ENCODE measurements at places on chromosomes 13 and 19.
A peak's percentile ranks its signal among the peaks of the same experiment; 100 is the strongest.

DNA sequence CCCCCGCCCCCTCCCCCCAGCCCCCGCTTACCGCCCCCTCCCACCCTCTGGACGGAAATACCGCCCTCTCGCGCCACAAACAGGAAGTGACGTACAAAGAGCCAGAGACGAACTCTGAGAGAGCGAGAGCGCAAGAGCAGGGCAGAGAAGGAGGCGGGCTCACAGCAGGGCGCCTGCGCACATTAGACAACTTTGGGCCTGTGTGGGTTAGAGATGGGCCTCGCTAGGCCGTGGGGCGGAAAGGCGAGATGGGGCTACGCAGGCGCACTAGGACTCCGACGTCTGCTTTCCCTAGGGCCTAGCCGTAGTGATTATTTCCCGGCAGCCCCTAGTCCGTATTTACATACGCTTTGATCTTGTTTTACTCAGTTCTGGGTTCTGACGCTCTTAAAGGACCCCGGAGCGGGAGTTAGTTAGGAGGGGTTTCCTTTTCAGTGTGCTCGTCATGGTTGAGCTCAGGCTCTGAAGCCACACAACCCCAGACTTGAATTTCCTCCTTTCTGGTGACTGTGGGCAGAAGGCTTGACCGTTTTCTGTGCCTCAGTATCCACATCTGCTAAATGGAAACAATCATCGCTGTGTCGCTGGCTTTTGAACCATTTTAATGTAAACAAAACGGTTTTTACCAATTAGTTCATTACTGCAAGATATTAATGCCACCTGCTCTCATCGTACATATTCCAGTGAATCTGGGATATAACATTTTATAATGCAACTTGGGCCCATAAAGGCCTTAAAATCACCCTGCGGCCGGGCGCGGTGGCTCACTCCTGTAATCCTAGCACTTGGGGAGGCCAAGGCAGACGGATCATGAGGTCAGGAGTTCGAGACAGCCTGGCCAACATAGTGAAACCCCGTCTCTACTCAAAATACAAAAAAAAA is 449 bp upstream of the AKT2 start:
- peak; percentile 81 for DNase-seq

DNA sequence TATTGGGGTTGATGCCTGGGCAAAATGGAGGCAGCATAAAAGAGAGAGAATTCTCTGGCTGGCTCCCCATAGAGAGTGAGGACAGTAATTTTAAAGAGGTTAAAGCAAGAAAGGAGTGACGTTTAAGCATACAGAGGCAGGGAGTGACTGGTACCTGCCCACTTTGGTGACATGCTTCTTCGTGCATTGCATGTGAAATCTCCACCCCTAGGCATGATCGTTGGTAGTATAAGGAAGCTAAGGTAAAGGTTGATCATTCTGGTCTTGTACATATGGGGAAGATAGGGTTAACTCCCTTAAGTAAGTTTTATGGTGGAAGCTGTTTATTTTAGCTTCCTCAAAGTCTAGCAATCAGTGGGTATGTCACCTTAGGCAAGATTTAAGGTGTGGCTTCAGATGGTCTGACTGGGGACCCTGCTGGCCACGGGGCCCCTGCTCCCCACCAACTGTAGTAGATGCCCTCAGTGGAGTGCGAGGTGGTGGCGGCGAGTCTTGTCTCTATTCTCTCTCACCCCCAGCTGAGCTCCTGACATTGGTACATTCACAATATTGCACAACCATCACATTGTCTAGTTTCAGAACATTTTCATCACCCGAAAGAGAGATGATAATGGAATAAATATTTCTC is 797.5 kb upstream of the SPRY2 start:
- no peak for DNase-seq

DNA sequence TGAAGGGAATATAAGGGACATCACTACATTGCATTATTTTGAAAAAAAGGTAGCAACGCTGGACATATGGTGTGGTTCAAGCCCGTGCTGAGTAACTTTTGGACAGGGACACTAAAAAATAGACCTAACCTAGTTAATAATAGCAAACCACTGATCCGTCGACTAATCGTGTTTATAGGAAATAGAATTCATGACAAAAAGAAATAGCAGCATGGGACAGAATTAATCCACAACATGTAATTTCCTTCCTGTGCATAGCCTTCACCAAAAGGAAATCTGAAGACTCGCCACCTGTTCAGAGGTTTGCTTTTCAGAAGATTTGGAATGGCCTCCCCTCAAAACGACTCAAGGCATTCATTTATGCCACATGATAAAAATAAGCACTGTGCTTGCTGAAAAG is 128.7 kb downstream of the FGF14 start:
- DNase-seq = no peak

- no peak for DNase-seq
Measured at GRCh38 chr19:4069331-4069959, 2.7 kb upstream of the ZBTB7A start.

GRCh38 chr19:34096020-34096915 is 76.0 kb upstream of the LSM14A start:
- peak; percentile 32 for DNase-seq

DNA sequence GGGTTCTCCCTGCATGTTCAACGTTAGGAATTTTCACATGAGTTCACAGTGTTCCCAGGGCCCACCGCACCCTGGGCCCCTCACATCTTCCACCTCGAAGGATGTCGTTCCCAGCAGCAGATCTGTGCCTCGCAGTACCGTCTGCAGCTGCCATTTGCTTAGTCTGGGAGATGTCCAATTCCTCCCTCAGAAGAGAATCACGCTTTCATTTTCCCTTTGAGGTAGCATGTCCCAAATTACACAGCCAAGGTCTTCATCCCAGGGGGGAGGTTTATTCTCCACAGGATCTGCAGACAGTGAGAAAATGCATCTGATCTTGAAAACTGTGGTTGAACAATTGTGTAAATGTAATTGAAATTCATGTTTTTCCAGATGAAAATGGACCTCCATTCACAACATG is 150.2 kb downstream of the DCT start:
- no peak for DNase-seq

GRCh38 chr19:46372901-46373490 is 26.1 kb downstream of the PPP5C start:
- DNase-seq = no peak

DNA sequence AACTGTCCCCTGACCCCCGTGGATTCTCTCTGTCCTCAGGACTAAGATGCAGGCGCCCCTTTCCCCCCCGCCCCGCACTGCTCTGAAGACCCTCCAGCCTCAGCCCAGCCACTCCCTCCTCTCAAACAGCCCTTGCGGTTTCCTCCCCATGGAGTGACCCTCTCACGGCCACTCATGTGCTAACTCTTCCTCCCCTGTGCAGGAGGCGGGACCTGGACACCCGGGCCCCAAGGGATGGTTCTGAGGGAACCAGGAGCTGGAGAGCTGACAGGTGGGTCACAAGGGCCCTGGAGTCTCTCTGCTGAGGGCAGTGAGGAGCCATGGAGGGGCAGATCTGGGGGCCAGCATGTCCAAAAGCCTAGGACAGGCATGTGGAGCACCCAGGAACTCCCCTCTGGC is 1.9 kb downstream of the ISOC2 start:
- no peak for DNase-seq

DNA sequence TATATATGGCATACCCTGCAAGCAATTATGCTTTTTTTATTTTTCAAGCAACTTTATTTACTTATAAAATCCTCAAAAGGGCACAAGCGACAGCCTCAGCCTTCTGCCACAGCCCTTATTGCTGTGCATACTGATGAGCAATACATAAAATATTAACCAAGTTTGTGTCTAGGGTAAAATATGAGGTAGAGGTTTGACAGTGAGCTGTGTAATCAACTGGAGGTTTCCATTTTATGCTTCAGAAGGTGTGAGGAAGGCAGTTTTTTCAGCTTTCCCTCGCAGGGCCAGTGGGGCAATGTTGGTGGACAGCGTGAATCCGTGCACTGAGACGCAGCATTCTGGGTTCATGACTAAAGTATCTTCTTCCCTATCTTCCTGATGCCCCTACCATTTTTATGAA is 310.4 kb downstream of the IRS2 start:
- no peak for DNase-seq

DNA sequence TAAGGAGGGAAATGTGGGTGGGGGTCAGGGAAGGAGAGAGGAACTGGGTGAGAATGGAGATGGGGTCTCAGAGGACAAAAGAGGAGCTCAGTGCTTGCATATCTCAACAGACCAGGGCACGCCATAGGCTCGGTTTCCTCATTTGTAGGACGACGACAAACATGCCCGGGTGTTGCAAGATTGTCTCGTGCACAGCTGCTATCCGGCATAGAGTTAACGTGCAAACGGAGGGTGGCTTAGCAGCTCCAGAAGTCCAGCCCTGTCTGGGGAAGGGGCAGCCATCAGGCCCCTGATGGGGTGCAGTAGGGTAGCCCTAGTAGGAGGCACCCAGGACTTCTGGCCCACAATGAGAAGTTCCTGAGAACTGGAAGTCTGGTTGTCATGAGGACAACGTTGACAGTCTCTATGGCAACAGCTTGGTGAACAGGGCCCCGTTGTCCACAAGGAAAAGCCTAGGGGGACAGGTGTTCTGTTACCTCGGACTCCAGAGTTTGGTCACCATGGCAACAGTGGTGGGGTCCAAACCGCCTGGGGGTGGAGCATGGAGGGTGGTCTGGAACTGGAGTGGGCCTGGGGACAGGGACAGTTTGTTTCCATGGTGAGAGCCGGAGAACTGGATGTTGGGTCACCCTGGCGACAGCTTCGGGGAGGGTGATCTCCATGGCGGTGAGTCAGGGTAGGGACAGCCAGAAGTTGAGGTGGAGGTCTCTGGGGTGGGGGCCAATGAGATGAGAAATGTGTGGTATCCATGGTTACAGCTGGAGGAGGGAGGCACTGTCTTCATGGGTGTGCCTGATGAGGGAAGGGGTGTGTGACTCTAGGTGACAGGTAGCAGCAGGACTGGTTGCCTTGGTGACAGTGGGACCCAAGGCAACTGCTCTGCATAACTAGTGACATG is 16.8 kb downstream of the TM6SF2 start:
- DNase-seq = no peak

- no peak for DNase-seq
Measured at GRCh38 chr19:29715701-29716581, 880 bp upstream of the C19orf12 start.

DNA sequence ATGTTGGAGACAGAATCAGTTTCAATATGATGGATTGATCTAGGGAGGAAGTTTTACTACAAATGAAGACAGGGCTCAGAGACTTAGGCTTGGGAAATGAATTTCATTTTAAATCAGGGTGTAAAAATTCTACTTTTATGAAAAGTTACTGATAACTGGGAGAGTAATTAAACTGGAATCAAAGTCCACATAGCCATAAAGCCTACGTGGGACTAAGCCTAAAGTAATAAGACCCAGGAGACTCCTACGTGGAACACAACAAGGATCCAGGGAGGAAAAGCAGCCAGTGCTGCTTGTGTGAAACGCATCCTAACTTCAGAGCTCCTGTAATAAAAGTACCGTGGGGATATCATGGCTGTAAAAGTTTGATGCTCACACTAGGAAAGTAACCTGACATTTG is 152.0 kb upstream of the MYO16 start:
- DNase-seq = no peak

DNA sequence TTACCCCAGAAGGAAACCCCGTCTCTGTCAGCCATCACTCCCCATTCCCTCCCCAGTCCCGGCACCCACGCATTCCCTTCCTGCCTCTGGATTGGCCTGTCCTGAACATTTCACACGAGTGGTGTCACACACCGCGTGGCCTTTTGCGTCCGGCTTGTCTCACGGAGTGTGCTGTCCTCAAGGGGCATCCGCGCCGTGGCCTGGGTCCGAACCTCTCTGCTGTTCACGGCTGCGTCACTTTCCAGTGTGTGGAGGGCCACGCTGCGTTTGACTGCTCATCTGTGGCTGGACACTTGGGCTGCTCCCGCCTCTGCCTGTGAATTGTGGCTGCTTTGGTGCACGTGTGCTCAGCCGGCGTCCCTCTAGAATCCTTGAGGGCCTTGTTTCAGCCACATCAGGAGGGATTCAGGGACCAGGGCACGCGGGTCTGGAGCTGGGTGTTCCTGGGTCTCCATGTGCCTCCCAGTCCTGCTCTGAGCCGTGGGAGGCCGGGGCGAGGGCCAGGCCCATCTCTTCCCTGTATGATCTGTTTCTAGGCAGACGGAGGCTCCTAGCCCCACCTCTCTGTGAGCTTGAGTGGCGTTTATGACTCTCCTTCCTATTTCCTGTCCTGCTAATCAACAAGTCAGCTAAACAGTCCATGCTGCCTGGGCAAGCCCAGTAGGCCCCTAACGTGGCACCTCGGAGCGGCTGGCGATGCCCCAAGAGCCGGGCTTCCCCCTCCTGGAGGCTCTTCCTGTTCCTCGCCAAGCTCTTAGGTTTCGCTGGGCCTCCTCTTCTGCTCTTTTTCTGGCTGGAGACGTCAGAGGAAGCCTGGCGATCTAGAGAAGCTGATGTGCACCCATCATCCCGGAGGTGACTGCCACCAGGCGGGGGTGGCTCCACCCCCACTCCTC is 8.1 kb downstream of the STK11 start:
- DNase-seq = peak; percentile 50

GRCh38 chr13:83220241-83220640 is 662.0 kb downstream of the SLITRK1 start:
- DNase-seq = no peak

GRCh38 chr13:51230477-51231105 is 8.4 kb downstream of the FAM124A start:
- DNase-seq = no peak

DNA sequence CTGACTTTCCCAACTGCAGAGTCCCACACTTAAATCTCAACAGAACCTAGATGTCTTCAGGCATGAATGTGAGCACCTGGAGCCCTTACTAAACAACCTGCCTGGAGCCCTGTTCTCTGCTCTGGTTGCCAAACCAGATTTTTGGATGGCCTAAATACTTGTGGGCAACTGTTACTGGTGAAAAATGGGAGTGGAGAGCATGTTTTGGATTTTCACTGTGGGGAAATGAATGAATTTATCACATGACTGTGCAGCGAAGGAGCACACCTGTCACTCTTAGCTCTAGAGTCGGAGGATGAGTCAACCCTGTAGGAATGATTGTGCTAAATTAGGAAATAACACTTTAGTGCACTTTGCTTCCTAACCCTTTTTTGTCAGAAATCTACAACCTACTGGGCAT is 30.3 kb downstream of the SHISA2 start:
- DNase-seq = no peak

GRCh38 chr13:50384724-50385123 is 369.5 kb downstream of the KCNRG start:
- DNase-seq = no peak

GRCh38 chr13:36131222-36131930 is at the start of gene DCLK1:
DCLK1 (minus strand) TSS chr13:36131382.
- peak; percentile 56 for DNase-seq

DNA sequence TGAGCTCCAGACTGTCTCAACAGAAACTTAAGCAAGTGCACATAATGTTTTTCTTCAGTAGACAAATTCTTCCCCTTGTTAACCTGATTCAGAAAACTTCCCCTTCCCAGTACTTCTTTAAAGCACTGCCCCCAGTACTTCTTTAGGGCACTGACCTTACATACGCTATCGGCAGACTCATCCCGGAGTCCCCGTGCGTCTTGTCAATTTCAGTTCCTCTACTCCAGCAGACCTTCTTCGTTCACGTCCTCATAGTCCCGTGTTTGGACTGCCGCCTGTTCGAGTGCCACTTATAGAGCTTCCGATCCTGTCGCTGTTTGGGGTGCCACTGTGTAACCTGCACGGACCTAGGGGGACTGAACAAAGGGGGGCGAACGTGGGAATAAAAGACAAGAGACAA is 29.0 kb downstream of the ZNF627 start:
- no peak for DNase-seq

All from right kidney (tissue), 9 donors.